ENCODE measurements at places on chromosomes 5 and 9.

DNA sequence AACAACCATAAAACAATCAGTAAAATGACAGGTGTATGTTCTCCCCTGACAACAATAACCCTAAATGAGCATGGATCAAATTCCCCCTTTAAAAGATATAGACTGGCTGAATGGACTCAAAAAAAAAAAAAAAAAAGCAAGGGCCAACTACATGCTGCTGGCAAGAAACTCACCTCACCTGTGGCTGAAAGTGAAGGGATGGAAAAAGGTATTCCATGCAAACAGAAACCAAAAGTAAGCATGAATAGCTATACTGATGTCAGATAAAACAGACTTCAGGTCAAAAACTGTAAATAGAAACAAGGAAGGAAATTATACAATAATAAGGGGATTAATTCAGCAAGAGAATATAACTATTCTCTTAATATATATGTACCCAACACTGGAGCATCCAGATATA is 54.2 kb upstream of the SSBP2 start:
- no peak for DNase-seq

GRCh38 chr5:123105864-123106263 is 16.8 kb downstream of the PRDM6 start:
- no peak for DNase-seq

GRCh38 chr5:132962429-132963021 is 909 bp downstream of the AFF4 start:
- DNase-seq: peak; percentile 52

DNA sequence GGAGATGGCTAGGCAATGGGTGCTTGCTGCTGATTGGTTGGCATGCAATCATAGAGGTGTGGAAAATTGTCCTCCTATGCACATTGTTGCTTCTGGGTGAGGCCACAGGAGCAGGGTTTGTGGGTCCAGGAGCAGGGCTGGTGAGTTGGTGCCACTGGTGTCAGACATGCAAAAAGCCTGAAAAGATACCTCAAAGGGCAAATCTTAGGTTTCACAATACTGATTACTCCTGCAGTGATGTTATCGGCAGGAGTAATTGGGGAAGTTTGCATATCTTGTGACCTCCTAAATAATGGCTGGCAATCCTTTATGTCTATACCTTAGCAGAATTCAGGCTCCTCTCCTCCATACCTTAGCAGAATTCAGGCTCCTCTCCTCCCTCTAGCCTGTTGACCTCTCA is 25.2 kb downstream of the SLC25A48 start:
- DNase-seq: no peak

DNA sequence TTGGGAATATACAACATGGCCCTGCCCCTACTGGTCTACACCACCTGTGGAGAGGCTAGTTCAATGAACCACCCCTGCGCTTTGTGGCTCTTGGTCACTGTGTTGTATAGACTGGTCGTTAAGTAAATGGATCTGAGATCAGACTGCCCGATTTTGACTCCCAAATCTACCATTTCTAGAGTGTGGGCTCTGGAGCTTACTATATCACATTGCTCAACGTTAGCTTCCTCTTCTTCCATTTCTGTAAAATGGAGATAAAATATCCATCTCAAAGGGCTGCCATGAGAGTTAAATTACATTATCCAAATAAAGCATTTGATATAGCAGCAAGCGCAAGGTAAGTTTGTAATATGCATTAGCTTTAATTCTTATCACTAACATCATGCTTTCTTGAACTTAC is 52.7 kb upstream of the IFNK start:
- DNase-seq: no peak

- no peak for DNase-seq
Observed at GRCh38 chr5:128876569-128877382, 88.5 kb upstream of the SLC27A6 start.

GRCh38 chr9:26175264-26175663 is 497.0 kb upstream of the TUSC1 start:
- DNase-seq: no peak

GRCh38 chr5:159628703-159629102 is 287.6 kb upstream of the ADRA1B start:
- no peak for DNase-seq

- DNase-seq: no peak
Observed at GRCh38 chr9:125258160-125258785, 3.4 kb upstream of the GAPVD1 start.

- DNase-seq: no peak
Observed at GRCh38 chr5:60821488-60822284, 22.4 kb downstream of the ELOVL7 start.

GRCh38 chr5:3195994-3196393 is 399.6 kb upstream of the IRX1 start:
- DNase-seq: no peak

DNA sequence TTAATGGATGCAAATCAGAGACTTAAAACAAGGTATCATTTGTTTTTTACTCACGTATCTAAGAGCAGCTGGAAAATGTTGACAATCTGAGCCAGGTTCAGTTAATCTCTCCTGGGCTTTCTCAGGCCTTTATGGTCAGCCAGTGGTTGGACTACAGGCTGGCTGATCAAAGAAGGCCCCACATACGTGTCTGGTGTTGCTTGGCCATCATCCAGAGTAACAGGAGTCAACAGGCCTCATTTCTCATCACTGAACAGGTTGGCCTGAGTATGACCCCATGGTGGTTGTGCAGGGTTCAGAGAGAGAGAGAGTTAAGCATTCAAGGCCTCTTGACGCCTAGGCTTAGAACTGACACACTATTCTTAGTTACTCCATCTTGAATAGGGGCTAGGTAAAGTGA is 97.0 kb upstream of the VLDLR start:
- DNase-seq: no peak

- DNase-seq: no peak
Observed at GRCh38 chr9:1443450-1443849, 393.3 kb downstream of the DMRT2 start.

- DNase-seq: peak; percentile 50
Observed at GRCh38 chr9:135223831-135224230, 136.4 kb downstream of the OLFM1 start.

GRCh38 chr5:97547999-97548738 is 365.1 kb upstream of the RIOK2 start:
- DNase-seq: no peak

GRCh38 chr9:764105-764524 is 77.4 kb upstream of the DMRT1 start:
- peak; percentile 100 for DNase-seq

- DNase-seq: no peak
Observed at GRCh38 chr9:13717322-13718054, 438.0 kb upstream of the MPDZ start.
